Renal cortex interstitium (tissue), 15 donors: ENCODE measurements at places on chromosomes 1 and 21.

GRCh38 chr1:169725930-169726329 is 7.9 kb downstream of the SELE start:
- DNase-seq, result no peak

DNA sequence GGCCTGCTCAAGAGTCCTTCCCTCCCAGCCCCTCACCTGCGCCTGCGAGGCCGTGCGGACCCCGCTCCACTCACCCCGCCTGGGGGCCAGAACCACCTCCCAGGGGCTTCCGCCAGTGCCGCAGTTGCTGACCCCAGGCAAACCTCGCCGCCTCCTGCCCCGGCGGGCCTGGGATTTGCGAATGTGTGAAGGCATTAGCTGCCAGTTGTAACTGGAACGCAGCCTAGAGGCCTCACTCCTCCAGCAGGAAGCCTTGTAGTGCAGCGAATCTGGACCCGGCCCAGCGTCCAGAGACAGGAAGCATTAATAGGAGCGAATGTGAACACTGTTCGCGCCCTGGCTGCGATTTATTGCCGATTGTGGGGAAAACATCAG is 140.9 kb upstream of the ARHGEF16 start:
- no peak for DNase-seq

GRCh38 chr1:32813941-32814739 is 3.0 kb downstream of the YARS1 start:
- no peak for DNase-seq

- DNase-seq, result no peak
These were observed 49.1 kb downstream of the DMAP1 start for GRCh38 chr1:44262414-44262813.

DNA sequence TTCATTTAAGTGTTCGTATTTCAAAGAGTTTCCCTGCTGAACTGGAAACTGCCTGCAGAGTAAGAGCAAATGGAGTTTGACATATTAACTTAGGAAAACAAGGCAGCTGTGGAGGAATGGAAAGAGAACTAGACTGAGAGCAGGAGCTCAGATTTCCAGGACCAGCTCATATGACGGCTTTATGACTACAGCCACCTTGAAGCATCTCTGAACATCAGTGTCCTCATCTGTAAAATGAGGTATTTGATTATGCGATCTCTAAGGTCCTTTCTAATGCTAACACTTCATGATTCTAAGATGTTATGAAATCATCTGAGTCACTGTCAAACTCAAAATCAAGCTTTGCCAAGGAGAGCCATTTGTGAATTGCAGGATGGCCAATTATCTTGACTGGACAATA is 112.3 kb downstream of the PRRX1 start:
- no peak for DNase-seq
